ENCODE measurements at places on chromosomes 5 and 9. TPM values are rescaled to one million over a fixed set of nuclear protein-coding genes. Genes with fewer than 3 reads are reported as not detected.

The RABEPK gene
- polyA plus RNA-seq, result 21.1 TPM

The MSMP gene
- polyA plus RNA-seq, result 0.61 TPM

The ARHGEF28 gene
- polyA plus RNA-seq, result 16.6 TPM

The PDCD1LG2 gene
- 0.60 TPM for polyA plus RNA-seq

The C5orf24 gene
- 61.7 TPM for polyA plus RNA-seq

DNA sequence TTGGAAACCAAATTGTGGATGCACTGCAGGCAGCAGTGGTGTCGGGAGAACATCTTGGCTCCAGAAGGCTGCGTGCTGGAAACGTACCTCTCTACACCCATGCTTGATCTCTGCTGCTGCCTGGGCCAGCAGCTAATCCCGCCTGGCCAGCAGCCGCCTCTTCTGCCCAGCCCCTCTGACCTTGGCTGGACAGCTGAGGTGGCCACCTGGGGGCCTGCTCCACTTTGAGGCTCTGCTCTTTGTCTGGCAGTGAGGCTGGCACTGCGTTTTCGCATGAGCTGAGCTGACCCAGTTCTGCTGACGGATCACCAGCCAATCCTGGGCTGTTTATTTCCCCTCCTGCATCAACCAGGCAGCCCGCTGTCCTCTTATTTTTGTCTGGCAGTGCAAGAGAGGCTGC is 154.9 kb downstream of the TENT4A start:
- no peak for DNase-seq

GRCh38 chr9:78118742-78119473 is 87.3 kb upstream of the GNAQ start:
- no peak for DNase-seq

DNA sequence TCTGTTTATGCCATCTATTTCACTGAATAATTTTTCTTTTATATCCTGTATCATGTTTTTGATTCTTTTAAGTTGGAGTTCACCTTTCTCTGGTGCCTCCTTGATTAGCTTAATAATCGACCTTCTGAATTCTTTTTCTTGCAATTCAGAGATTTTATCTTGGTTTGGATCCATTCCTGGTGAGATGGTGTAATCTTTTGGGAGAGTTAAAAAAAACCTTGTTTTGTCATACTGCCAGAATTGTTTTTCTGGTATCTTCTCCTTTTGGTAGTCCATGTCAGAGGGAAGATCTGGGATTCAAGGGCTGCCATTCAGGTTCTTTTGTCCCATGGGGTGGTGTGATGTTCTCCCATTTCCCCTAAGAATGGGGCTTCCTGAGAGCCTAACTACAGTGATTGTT is 800.8 kb upstream of the TYRP1 start:
- no peak for DNase-seq

DNA sequence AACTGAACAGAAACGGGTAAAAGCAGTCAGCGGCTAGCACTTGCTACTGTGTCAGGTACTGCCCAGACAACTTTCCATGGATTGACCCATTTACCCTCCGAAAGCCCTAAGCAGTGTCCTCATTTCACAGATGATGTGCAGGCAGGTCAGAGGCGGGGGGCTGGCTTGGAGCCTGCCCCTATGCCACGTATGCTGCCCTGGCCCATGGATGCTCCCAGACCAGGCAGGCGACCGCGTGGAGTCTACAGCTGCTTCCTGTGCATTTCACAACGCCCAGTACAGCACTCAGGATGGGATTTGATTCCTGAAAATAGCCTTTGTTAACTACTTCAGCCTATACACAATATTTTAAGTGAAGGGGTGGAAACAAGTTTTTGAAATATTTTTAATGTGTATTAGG is 202.9 kb downstream of the NXNL2 start:
- DNase-seq, result no peak

- peak; percentile 1 for DNase-seq
Observed at GRCh38 chr5:89728750-89729149, 680.8 kb downstream of the CETN3 start.

DNA sequence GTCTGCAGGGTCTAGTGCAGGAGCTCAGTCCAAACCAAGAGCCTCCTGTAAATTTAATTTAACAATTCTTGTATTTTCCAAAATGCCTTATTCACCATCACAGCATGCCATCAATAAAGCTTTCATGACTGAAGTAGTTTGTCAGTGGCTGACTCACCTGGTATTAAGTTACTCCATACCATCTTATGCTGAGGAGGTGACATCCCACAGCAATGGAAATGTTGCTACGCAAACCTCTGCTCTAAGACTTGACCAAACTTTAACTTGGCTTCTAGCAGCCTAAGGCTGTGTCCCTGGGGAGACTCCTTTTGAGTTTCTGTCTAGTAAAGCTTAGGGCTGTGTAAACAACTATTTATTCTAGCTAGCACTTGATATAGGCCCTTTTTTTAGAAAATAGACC is 1231.3 kb upstream of the CDH18 start:
- DNase-seq, result no peak

- DNase-seq, result no peak
Observed at GRCh38 chr5:40073927-40074326, 605.8 kb upstream of the PTGER4 start.

GRCh38 chr5:1933364-1934055 is 50.8 kb upstream of the IRX4 start:
- DNase-seq, result no peak

- no peak for DNase-seq
Observed at GRCh38 chr9:93041108-93041802, 17.2 kb upstream of the SUSD3 start.

GRCh38 chr9:72935595-72935994 is 17.3 kb downstream of the ALDH1A1 start:
- DNase-seq, result no peak

DNA sequence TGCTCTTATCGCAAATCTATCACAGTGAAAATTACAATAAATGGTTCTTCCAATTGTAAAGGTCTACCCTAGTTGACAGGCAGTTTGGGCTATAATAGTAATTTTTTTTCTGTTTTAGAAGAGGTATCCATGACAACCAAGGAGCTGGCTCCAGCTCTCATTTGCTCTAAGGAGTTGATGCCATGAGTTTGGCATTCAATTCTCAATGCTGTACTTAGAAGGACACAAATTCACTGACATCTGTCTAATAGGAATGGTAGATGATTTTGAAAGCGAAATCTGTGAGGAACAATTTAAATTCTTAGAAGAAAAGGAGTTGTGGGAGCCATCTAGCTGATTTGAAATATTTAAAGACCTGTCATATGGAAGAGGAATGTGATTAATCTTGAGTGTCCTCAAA is 203.6 kb upstream of the DAB2 start:
- no peak for DNase-seq

- DNase-seq, result no peak
Observed at GRCh38 chr5:172410160-172410559, 44.2 kb downstream of the SH3PXD2B start.

DNA sequence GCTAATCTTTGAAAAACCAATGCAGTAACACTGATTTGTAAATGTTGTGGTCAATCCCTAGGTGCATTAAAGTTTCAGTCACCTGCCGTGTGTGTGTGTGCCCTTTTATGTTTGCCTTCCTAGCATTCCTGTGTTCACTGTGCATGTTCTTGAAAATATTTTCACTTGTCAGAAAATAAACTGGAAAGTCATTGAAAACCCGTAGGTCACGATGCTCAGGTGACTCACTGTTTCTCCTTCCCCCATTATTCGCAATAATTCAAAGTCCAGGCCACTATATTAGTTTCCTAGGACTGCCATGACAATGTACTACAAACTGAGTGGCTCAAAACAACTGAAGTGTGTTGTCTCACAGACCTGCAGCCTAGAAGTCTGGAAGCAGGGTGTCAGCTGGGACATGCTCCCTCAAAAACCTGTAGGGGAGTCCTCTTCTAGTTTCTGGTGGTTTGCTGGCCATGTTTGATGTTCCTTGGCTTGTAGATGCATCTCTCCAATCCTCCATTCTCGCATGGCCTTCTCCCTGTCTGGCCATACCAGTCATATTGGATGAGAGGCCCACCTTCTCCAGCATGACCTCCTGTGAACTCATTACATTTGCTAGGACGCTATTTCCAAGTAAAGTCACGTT is 29.3 kb downstream of the MARVELD2 start:
- peak; percentile 87 for DNase-seq

- no peak for DNase-seq
Observed at GRCh38 chr9:124322618-124323432, 65.1 kb downstream of the NEK6 start.

DNA sequence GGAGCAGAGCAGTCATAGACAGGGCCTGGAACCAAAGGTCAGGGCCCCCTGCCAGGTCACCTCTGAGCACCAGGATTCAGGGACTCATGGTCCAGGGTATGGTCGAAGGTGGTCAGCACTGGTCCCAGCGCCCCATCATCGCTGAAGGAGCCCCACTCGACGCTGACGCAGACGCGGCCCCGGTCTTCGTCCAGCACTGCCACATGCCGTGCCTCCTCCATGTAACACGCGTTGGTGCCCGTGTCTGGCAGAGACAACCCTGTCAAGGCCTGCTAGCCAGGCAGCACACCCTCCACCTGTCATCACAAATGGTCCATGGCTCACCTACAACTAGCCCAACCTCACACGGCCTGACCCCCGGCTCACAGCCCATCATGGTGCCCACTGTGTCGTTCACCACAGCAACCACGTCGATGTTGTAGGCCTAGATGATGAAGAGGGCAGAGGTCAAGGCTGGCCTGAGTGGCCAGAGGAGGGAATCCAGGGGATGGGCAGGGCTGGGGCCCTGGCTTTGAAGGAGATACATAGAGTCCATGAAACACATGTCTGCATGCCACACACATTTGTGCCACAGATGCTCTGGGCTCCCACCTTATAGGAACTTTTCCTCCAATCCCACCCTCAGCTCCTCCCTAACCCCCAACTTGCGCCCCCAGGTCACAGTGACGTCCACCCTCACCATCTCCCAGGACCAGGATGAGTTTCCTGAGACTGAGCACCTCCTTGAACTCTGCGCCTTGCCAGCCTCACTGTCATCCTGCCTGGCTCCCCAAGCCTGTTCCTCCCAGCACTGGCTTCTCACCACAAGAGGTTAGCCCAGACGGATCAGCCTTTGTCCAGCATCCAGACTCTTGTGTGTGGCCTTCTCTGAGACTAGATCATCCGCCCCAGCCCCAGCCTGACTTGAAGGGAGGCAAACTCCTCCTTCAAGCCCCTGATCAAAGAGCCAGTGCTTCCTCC is 9.5 kb downstream of the HK3 start:
- no peak for DNase-seq

- DNase-seq, result no peak
Observed at GRCh38 chr5:122367456-122367855, 55.4 kb downstream of the SNCAIP start.

GRCh38 chr5:114055318-114056184 is 306.3 kb upstream of the KCNN2 start:
- DNase-seq, result peak; percentile 41

DNA sequence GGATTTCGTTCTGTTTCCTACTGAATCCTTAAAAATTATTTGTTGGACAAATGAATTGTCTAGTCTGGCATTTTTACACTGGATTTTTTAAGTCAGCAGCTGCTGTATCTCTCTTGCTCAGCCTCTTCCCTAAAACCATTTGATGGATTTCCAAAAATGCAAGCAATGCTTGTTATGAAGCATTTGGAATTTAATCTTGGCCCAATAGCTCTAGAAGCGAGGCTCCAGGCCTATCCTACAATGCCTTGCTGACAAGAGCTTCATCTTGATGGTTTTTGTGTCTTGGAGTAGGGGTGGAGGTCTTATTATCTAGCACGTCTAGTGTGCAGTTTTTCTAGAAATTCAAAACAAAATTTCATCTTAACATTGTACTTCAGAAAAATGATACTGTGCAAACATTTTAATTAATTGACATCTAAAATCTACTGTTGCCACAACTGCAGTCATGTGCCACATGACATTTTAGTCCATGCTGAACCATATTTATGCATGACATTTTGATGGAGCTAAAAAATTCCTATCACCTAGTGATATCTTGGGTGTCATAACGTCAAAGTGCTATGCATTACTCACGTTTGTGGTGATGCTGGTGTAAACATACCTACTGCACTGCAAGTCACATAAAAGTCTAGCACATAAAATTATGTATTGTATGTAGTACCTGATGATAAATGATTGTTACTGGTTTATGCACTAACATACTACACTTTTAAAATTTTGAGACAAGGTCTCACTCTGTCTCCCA is 5.9 kb upstream of the RAD23B start:
- DNase-seq, result no peak
